Adipocyte (in vitro differentiated cells): ENCODE measurements at places on chromosomes 4 and X.
A peak's percentile ranks its signal among the peaks of the same experiment; 100 is the strongest.

DNA sequence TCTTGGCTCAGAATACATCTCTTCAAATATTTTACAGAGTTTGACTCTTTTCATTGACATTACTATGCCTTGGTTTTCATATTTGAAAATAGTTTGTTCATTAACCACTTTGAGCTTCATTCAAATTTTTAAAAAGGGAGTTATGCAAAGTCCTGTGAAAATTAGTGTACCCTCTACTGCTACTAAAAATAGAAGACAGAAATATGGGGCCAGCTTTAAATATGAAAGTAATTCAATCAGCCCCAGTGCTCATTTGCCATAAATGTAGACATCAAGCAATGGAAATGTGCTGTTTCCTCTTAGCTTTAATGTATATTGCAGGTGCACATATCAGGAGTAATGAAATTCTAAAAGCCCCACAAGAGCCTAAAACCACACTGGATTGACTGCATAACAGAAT is 218.7 kb downstream of the SPATA18 start:
- no peak for DNase-seq

- DNase-seq: no peak
Measured at GRCh38 chrX:136754651-136755050, 26.1 kb downstream of the ARHGEF6 start.

- DNase-seq: peak; percentile 1
Measured at GRCh38 chrX:150253959-150254620, 109.0 kb upstream of the MAMLD1 start.

DNA sequence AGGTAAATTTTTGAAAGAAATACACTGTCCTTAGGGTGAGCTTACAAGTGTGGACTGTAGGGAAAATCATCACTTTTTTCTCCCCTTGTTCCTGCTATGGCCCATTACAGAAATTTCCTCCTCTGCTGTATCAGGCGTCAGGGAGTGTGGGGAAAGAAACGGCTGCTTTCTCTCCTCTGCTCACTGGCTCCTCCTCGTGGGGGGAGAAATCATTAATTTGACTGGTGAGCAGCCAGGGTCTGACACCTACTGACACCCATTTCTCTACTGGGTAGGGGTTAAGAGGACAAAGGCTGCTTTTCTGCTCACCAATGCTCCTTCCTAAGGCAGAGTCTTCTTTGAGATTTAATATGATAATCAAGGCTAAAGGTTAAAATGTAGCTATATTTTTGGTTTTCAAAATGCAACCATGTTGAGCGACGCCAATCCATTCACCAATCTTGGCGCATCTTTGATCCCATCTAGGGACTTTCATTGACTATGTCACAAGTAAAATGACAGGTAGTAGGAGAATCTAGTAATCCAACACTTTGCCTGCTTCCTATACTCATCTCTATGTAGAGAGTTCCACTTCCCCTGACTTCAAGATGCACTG is 25.1 kb downstream of the SETD7 start:
- DNase-seq: peak; percentile 41

- DNase-seq: no peak
Measured at GRCh38 chr4:140450352-140450751, 22.9 kb upstream of the CLGN start.

GRCh38 chrX:30935985-30936384 is 46.9 kb upstream of the TAB3 start:
- DNase-seq: peak; percentile 25

DNA sequence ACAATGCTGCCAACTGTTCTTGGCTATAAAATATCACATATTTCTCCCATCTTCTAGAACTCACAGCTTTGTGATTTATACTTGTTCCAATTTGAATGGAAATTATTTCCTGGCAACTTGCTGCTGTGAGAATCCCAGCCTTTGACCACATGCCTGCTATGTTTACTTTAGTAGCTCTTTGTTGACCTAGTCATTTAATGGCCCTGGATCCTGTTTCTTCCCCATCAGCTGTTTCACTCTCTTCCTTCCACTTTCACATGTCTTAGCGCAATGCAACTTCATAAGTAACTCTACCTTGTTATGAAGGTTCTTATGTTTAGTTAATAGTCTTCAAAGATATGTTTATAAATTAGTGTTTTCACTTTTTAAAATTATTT is 1973.6 kb upstream of the AGA start:
- no peak for DNase-seq

DNA sequence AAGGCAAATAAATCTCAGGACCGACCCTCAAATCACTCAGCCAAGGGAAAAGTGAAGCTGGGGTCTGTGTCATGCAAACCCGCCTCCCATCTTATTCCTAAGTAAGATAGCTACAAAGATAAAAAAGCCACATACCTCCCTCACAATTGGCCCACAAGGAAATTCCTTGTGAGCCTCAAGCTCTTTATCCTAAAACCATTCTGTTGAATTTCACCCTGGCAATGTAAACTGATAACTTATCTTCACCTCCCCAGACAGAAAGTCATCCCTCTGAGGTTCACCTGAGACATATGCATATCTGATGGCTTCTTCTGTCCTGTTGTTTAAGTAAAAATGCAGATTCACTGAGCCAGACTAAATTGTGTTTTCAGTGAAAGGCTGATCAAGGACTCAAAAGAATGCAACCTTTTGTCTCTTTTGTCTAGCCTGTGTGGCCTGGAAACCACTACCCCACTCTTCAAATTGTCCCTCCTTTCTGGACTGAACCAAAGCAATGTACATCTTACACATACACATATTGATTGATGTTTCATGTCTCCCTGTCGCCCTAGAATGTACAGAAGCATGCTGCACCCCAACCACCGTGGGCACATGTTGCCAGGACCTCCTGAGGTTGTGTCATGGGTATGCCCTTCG is 91.3 kb downstream of the MFAP3L start:
- DNase-seq: no peak

GRCh38 chr4:13706120-13706519 is 78.6 kb upstream of the BOD1L1 start:
- no peak for DNase-seq

DNA sequence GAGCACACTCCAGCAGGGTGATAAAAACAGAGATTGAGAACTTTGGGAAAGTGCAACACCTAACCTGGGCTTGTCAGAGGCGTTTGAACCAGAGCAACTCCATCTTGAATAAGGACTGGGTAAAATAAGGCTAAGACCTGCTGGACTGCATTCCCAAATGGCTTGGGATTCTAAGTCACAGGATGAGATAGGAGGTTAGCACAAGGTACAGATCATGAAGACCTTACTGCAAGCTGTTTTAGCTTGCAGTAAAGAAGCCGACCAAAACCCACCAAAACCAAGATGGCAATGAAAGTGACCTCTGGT is 43.9 kb downstream of the SCFD2 start:
- DNase-seq: no peak

GRCh38 chr4:98674404-98675173 is 16.2 kb upstream of the TSPAN5 start:
- DNase-seq: no peak

- DNase-seq: no peak
Measured at GRCh38 chrX:114717921-114718320, 134.0 kb downstream of the HTR2C start.

GRCh38 chr4:114012749-114013148 is 33.3 kb upstream of the ARSJ start:
- DNase-seq: no peak

DNA sequence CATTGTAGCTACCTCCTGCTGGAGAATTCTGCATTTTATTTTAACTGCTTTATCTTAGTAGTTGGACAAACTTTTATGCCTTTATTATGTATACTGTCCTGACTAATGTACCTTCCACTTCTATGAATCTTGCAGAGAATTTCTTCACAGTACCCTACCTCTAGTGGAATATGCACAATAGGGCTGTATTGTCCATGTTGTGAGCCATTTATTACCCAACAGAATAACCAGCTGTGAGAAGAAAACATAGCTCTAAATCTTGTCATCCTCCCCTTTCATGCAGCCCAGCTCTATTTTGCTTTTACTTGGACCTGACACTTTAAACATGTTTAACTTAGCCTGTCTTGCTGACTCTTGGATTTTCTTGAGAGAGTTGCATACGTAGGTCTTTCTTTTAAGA is 56.2 kb downstream of the MCUB start:
- no peak for DNase-seq

GRCh38 chr4:78513411-78513975 is 38.1 kb upstream of the ANXA3 start:
- no peak for DNase-seq

DNA sequence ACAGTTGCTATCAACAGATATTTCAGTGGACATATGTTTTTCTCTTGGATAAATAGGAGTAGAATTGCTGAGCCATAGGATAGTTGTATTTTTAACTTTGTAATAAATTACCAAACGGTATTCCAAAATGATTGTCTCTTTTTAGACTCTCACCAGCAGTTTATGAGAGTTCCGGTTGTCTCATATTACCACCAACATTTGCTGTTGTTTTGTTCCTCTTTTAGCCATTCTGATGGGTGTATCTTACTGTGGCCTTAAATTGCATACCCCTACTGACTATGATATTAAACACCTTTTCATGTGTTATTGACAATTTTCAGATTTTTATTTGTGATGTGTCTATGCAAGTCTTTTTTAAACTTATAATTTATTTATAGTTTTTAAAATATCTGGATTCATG is 39.7 kb downstream of the SNX25 start:
- no peak for DNase-seq

DNA sequence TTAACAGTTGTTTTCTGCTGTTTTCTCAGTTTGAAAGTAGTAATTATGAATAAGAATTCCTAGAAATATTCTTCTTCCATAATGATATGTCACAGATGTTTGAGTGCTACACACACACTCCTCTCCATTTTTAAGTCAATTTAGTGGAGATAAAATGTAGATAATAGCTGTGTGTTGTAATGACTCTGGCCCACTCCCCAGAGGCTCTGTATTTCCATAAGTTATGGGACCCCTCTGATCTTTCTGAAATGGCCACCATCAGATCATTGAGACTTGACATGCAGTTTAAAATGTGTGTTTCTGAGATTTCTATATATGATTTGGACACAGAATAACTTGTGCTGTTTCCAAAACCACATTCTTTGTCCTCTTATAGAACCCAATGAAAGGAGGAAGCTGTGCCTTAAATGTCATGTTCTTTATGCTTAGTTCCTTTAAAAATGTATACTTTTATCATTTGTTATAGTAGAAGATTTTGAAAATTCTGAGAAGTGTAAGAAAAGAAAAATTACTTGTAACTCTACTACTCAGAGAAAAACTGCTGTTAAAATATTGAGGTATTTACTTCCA is 46.4 kb downstream of the GAB1 start:
- no peak for DNase-seq

DNA sequence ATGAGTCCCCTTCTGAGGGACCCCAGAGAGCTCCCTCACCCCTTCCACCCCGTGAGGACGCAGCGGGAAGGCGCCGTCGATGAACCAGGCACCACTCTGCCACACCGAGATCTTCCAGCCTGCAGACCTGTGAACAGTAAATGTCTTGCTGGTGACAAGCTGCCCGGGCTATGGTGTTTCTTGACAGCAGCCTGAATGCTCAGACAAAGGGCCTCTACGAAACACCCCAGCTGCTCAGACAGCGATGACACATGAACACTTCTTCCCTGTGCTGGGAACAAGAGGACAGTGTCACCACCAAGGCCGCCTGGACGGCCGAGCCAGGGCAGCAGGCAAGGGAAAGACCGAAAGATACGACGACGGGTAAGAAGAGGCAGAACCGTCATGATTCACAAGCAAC is 30.6 kb upstream of the GTPBP6 start:
- DNase-seq: no peak

- DNase-seq: no peak
Measured at GRCh38 chrX:22314692-22315091, 42.0 kb downstream of the CBLL2 start.

DNA sequence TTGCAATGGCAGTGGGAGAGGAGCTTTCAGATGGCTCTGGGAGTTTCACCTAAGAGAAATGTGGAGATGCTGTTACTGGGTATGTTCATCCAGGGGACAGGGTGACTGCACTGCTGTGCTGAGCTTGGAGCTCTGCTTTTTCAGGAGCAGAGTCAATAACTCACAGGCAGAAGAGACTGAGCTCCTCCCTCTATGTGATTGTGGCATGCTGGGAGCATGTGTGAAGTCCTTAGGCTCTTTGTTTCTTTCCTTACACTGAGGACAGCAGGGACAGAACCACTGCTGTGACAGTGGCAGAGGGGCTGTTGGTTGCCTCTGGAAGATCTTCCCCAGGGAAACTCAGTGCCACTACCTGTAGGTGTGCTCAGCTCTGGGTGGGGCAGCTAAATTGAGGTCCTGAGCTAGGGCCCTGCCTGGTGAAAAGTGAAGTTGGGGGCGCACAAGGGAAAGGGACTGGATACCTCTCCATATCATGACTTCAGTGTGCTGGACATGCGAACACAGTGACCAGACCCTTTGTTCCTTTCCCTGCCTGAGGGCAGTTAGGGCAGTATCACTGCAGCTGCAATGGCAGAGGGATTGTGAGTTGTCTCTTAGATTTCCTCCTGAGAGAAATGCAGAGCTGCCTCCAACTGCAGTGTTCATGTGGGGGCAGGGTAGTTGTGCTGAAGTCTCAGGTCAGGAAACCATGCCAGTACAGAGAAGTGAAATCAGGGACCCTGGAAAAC is 156.7 kb downstream of the TENT5D start:
- no peak for DNase-seq

DNA sequence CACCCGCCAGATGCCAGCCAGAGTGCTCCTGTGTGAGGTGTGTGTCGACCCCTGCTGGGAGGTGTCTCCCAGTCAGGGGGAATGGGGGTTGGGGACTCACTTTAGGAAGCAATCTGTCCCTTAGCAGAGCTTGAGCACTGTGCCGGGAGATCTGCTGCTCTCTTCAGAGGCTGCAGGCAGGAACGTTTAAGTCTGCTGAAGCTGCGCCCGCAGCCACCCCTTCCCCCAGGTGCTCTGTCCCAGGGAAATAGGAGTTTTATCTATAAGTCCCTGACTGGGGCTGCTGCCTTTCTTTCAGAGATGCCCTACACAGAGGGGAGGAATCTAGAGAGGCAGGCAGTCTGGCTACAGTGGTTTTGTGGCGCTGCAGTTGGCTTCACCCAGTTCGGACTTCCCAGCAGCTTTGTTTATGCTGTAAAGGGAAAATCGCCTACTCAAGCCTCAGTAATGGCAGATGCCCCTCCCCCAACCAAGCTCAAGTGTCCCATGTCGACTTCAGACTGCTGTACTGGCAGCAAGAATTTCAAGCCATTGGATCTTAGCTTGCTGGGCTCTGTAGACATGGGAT is 80.8 kb downstream of the CCSER1 start:
- no peak for DNase-seq

DNA sequence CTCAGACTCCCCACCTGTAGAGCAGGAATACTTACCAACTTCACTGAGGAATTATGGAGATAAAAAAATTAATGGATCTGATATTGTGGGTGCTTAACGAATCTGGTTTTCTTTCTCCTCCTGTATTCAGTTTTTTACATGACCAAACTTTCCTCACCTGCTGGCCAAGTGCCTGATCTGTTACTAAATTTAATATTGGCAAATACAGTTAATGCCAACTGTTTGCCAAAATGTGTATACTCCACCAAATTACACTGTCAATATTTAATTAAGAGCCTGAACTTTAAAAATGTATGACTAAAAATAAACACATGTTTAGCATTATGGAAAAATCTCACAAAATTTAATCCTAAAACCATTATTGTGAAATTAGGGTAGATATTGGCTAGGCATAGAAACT is 3.3 kb downstream of the PGRMC2 start:
- no peak for DNase-seq

GRCh38 chrX:130631011-130631410 is 229.2 kb downstream of the RBMX2 start:
- DNase-seq: no peak
